DND-41 (cell line): ENCODE measurements at places on chromosomes 7 and 10.
A peak's percentile ranks its signal among the peaks of the same experiment; 100 is the strongest.

- DNase-seq = no peak
Measured at GRCh38 chr10:29921071-29921446, 138.3 kb downstream of the JCAD start.

- no peak for DNase-seq
Measured at GRCh38 chr10:3366043-3366442, 193.5 kb upstream of the PITRM1 start.

DNA sequence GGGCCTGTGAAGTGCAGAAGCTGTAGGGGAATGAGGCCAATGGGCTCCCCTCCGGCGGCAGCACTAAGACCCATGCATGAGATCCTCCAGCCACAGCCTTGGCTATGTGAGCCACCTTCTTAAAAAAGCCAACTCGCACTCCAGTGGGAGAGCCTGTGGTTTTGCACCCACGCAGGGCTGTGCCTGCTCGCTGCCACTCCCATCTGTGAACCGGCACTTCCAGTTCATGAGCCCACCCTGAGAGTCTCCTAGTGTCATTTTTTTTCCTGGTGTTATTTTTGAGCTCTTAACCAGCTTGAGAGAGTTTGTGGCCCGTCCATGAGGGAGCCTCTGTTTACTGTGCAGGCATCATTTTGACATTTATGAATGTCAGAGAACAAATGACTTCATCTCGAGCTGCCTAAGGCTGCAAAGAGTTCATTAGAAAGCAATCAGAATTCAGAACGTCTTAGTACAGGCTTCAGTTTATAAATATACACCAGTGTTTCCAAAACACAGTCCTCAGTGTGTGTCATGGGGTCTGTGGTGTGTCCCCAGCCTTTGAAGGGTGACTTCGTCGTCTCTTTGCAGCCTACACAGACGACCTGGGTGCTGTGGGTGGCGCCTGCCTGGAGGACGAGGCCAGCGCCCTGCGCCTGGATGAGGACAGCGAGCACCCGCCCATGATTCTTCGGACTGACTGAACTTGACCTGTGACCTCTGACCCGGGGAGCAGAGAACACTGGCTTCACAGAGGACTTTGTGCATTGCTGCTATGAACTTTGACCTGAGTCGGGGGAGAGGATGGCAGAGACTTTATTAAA lies 40.4 kb downstream of the WIPI2 start:
- no peak for DNase-seq

GRCh38 chr7:106329971-106330733 lies 45.4 kb upstream of the NAMPT start:
- no peak for DNase-seq

GRCh38 chr10:71653044-71653443 lies 66.5 kb downstream of the C10orf105 start:
- DNase-seq = no peak

- DNase-seq = no peak
Measured at GRCh38 chr7:102198417-102198956, 88.2 kb upstream of the SH2B2 start.

DNA sequence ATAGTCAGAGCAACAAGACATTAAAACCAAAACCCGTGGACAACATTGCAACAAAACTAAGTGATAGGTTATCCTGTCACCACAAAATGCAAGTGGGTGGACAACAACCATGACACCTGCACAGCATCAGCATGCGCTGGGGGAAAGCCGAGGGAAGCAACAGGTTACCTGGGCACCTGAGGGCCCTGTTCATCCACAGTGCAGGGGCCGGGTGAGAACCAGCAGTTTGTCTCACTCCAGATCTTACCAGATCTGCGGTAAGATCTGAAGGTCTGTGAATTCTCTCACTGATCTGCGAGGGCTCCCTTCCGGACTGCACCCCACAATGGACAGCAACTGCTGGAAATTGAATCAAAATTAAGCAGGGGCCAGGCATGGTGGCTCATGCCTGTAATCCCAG lies 30.5 kb upstream of the GRID1 start:
- no peak for DNase-seq

DNA sequence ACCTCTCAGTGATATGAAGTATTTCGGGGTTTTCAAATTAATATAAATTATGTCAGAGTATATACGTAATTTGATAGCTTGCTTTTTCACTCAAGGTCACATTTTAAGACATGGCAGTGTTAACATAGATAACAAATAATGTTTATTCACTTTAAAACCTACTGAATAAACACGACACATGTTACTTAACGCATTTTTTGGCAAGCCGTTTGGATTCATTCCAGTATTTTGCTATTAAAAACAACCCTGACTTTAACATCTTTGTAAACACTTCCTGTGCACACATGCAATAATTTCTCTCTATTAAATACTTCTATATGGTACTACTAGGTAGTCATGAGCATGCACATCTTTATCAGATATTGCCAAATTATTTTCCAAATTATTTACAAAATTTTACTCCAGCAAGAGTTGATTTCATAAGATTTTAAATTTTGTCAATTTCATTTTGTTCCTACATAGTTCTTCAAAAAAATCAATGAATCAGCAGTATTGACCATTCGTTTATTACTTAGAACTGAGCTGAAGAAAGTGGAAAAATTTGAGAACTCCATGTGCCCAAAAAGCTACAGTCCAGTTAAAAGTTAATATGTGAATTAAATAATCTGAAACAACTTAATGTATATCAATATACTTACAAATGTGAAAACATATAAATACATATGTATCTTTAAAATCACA lies 26.8 kb upstream of the THSD7A start:
- no peak for DNase-seq

DNA sequence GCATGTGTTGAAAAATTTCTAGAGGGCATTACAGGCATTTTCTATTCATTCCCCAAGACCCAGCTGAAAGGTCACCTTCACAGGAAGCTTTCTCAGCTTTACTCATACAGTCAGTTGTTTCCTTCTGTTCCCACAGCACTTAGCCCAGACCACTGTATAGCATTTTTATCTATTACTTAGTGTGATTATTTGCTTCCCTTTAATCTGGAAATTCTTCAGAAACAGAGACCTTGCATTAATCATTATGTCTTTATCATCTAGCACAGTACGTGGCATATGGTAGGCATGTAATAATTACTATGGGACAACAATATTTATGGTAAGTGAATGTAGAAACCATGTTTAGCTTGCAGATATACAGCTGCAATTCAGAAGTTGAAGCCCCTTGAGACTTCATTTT lies 38.2 kb upstream of the CDK6 start:
- DNase-seq = no peak

DNA sequence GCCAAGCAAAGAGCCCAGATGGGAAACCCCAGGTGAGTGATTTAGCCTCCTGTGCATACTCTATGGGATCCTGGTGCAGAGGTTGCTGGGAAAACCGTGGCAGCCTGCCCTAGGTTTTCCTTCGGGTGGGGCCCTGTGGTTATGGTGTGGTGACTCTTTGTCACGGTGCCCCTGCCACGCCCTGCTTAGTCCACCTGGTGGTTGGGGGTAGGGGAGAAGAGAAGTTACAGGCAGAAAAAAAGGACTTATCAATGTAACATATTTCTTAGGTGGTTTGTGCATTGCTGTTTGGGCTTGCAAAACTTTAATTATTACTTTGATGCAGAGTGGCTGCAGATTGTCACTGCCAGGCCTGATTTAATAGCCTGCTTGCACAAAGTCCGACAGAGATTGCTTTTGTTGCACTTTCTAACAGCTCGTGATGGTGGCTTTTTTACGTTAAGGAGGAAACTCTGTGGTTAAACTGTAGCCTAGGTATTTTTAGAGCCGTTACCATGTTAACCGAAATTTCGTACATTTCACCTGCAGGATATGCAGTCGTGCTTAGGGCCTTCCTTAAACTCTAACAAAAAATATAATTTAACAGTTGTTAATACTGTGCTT lies 197.4 kb downstream of the RNLS start:
- DNase-seq = peak; percentile 94

DNA sequence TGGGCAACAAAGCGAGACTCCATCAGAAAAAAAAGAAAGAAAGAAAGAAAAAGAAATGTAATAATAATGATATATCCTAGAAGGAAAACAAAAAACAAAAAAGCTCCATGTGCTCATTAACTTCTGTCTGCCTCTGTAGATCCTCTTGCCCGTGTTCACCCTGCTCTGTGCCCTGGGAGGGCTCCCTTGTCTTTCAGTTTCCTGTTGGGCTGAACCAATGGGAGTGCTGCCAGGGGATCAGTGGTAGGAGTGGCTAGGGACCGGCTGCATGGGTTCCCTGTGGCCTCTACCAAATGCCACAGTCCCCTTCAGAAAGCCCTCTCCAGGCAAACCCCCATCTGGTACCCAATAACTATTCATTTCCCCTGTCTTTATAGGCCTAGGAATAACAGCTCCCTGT lies 51.8 kb upstream of the PARD3 start:
- peak; percentile 91 for DNase-seq

DNA sequence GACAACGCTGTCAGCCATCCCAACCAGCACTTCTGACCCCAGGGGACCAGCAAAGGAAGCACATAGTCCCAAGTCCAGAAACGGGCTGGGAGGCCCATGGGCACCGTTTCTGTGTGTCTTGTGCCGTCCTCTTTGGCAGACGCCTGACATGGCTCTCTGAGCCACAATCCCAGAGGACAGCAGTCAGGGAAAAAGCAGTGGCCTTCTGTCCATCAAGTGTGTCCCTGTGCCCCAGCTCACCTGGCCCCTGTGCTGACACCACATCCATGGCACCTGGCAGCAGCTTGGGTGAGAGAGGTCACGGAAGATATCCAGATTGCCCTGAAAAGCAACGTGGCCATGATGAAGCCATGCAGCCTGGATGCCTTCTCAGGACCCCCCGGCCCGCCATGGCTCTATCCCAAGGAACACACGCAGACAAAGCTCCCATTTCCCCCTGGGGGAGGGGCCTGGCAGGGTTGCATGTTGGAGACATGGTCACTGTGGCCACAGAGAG lies 38.1 kb upstream of the ANTXRL start:
- no peak for DNase-seq

DNA sequence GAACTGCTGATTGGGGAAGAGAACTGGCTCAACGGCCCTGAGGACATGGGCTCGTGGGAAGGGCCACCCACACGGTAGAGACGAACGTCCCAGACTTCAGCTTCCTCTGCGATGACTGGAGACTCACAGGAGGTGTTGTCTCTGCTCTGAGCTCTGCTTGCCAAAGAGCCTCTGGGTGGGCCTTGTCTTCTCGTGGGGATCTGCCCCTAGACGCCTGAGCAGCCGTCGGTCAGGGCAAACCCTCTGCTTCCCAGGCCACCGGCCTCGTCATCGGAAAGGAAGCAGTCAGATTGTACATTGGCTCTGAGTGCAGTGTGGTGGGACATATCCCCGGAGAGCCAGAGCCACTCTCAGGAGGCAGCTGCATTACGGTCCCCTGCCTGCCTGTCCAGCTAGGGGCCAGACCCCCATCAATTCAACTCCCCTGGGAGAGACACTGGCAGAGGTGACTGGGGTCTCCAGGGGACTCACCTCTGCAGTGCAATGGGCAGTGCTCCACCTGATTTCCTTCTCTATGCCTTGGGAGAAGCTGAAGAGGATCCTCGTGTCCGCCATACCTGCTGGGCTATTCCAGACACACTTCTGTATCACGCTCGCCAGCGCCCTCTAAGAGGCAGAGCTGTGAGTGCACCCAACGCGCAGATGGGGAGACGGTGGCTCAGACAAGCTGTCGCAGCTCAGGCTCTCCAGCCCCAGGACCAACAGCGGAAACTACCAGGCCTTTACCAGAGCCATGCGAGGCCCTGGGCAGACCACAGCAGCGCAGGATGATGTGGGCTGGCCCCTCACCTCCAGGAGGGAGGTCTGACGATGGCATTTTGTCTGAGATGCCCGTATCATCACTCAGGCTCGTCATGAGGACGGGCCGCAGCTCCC lies 227.4 kb downstream of the TCERG1L start:
- DNase-seq = peak; percentile 64

GRCh38 chr7:139294951-139295575 lies 46.1 kb upstream of the FMC1 start:
- DNase-seq = no peak

- DNase-seq = peak; percentile 51
Measured at GRCh38 chr10:110851020-110851612, 20.6 kb upstream of the PDCD4 start.

DNA sequence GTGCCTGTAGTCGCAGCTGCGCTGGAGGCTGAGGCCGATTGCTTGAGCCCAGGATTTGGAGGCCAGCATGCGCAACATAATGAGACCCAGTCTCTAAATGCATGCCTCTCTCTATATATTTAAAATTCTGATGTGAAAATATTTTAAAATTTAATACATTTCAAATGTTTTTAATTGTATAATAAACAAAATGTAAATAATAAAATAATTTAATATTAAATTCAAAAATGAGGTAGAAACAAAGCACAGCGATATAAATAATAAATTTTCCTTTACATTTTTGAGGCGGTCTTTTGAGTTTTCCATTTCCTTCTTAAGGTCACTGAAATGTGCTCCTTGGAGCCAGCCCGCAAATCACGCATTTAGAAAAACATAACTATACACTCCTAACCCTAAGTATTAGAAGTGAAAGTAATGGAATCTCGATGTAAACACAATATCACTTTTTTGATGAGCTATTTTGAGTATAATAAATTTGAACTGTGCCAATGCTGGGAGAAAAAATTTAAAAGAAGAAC lies 523 bp upstream of the CDK1 start:
- DNase-seq = no peak

GRCh38 chr10:2856598-2856997 lies 210.8 kb upstream of the PFKP start:
- no peak for DNase-seq

- DNase-seq = no peak
Measured at GRCh38 chr7:10571759-10572158, 401.9 kb upstream of the PHF14 start.

- no peak for DNase-seq
Measured at GRCh38 chr7:133108023-133108422, 26.1 kb upstream of the CHCHD3 start.
